ENCODE measurements at places on chromosomes 2 and 18.
A peak's percentile ranks its signal among the peaks of the same experiment; 100 is the strongest.

DNA sequence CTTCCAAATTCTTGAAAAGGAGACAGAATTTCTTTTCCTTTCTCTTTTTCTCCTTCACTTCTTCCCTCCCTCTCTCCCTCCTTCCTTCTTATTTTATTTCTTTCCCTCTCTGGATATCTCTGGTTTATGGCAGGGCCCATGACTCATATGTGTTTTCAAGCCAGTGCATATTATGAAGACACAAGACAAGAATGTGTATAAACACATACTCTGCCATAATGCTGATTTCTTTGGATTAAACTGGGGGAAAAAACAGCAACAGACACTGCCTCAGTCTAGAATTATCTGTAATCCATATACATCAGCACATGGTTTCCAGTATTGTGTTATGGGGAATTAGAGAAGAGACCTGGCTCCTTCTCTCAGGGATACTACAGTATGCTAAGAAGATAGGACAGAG lies 82.8 kb upstream of the CPO start:
- no peak for DNase-seq

DNA sequence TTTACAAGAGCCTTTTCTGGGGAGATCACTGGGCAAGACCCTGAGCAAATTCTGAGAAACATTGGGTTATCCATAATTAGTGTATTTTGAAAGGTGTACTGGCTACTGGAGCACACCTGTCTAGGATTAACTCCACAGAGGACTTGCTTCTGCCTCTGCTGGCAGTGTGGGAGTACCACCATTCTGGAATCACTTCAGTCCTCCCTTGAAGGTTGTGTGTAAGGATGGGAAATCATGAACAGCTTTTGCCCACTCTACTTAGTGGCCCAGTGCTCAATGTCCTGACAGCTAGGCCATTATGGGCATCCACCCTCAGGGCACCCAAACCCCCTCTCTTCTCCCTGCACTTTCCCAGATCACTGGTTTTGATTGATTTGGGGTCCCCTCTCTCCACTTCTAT lies 8.1 kb upstream of the SANBR start:
- no peak for DNase-seq

GRCh38 chr2:236628981-236629605 lies 59.5 kb downstream of the ACKR3 start:
- DNase-seq: no peak

DNA sequence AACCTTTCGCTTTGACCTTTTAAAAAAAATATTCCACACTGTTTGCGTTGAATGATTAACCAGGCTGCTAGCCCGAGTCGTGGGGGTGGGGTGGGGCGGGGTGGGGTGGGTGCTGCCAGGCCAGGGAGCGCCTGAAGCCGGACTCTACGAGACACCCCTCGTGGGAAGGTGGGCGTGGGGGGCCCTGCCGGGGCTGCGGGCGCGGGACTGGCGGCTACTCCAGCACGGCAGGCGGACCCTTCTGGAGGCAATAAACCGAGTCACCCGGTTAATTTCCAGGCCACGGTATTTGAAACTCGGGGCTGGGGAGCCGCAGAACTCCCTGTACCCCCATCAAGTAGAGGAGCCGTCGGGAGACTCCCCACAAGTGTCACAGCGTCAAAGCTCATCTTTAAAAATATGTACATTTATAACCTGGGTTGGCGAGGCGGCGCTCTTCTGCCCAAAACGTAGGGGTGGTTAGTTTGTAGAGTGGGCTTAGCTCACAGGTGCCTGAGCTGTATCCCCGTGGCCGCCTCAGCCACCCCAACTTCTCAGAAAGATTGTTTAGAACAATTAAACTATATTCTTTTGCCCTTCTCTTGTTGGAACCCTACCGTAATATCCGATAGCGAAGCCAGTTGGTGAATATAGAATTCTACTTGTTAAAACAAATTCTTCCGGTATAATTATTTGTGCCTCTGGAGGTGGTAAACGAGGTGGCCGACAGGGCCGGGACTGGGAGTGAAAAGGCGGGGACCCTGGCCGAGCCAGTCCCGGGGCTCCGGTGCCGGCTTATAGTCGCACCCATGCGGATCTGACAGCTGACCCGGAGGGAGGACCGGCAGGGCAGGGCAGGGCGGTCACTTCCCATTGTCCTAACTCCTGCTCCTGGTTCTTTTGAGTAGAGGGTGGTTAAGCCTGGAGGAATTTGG lies 1.4 kb downstream of the B3GNT2 start:
- peak; percentile 14 for DNase-seq

DNA sequence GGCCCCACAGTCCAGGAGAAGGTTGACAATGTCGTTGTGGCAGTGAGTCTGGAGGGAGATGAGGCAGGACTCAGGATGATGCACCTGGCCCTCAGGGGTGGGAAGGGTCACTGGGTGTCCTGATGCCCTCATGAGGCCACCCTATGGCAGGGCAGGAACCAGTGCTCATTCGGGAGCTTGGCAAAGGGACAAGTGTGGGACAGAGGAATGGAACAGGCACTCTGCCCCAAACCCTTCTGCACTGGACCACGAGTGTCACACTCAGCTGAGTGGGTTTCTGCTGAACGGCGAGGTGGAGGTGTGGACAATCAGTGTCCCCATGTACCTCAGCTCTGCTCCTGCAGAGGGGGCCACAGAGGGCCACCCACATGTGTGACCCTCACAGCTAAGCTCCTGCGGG lies 32.0 kb downstream of the ANKMY1 start:
- no peak for DNase-seq

DNA sequence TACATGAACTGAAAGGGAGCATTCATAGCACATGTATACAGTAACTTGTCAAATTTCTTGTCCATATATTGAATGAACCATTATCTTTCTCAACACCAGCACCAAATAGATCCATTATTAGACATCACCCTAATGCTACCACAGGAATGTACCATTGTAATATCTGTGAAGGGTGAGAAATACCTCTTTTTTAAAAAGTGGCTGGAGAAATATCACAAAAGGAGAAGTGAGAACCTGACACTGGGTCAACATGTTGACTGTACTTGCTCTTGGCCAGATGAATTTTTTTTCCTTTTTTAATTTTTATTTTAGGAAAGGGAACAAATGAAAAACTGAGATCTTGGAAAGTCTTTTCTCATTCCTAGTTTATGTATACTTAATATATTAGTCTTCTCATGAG lies 63.5 kb downstream of the CAVIN2 start:
- DNase-seq: no peak

DNA sequence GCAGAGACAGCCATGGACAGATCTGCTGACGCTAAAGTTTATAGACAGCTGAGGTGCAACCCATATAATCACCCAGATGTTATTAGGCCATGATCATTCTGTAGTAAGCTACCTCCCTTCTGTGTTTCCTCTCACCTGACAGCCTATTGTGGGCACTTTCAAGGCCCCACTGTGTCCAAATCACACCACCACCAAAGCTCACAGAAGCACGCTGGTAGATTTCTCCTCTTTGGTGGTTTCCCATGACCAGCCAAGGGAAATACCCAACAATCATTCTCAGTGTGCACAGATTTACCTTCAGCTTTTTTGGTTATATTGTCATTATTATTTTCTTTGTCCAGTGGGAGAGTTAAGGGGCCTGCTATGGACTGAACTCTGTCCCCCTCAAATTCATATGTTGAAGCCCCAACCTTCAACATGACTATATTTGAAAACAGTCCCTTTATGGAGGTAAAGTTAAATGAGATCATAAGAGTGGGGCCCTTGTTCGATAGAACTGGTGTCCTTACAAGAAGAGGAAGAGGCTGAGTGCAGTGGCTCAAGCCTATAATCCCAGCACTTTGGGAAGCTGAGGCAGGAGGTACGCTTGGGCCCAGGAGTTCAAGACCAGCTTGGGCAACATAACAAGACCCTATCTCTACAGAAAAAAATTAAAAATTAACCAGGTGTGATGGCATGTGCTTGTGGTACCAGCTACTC lies 74.0 kb upstream of the MSH6 start:
- DNase-seq: no peak

- DNase-seq: no peak
Measured at GRCh38 chr2:239589833-239590232, 189.0 kb upstream of the HDAC4 start.
